Stimulated activated CD8-positive, alpha-beta memory T cell treated with anti-CD3 and anti-CD28 coated beads, Interleukin-7, amount 100 ng/mL, for 4 hours (primary cell): ENCODE measurements at places on chromosomes 2 and 18.

DNA sequence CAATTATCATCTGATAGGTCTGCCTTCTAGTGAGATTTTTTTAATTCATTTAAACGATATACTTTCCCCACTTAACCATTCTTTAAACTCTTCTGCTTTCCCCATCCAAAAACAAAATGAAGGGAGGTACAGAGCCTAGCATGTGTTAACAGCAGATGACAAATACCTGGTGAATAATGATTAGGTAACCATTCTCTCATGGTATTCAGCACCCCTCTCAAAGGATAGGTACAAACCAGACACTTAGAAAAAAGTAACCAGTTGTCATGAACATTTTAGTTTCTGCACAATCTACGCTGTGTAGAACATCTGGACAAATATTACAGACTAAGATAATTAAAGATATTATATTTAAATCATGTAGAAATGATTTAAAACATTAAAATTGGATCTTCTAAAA is 56.3 kb downstream of the DNAH7 start:
- no peak for DNase-seq

DNA sequence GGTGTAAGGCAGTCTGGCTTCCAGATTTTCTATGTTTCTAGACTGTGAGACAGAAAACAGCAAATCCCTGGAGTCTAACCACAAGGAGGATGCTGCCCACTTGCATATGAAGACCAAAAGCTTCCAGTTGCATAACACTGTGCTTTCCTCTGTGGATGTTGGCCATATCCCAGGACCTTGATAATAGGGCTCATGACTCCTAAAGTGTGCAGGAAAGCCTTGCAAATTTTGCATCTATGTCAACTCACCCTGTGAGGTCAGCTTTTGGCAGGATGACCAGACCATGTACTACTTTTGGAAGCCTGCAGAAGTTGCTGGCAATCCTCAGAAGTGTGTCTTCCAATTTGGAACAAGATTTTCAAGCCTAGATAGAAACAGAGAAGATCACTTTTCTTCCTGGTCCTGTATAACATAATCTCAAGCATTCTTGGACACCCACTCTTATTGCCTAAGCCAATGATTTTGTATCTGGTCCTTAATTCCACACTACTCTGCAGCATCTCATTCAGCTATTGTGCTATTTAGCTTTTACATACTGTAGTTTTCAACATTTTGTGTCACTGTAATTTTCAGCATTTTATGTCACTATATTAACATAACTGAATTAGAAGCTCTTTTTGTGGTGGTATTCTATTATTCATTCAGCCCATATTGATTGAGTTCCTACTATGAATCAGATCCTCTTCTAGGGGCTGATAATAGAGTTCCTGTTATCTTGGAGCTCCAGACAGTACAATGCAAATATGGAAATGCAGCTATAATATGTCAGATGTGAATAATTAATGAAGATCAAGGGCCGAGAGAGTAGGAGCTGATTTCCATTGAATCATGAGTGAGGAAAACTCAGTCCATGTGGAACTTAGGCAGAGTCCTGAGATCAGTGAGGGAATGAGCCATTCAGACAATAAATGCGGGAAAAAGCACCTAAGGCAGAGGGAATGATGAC is 85.3 kb upstream of the RAB27B start:
- DNase-seq: no peak

DNA sequence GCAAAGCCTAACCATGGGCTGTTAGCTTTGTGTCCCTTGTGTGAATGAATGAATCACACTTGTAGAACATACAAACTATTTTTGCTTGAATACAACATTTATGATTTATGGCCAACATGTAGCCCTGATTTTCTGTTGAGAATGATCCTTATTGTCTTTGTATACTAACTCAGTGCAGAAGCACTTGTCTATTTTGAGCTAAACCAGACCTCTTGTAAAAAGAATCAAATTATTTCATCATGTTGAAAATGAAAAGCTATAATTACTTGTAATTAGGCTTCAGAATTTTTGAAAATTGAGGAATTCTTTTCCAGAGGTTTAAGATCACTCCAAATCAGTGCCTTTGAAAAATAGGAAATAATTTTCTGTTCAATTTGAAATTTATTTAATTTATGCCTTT is 85.9 kb downstream of the ZNF407 start:
- DNase-seq: no peak

- peak; percentile 24 for DNase-seq
Measured at GRCh38 chr2:60550178-60550983, 3.1 kb downstream of the BCL11A start.

GRCh38 chr18:54679318-54680149 is 88.5 kb downstream of the DYNAP start:
- no peak for DNase-seq

GRCh38 chr2:54166121-54166773 is 50.8 kb downstream of the ACYP2 start:
- DNase-seq: no peak

GRCh38 chr2:100290718-100291151 is 31.6 kb downstream of the LONRF2 start:
- DNase-seq: no peak

- no peak for DNase-seq
Measured at GRCh38 chr2:108564510-108564909, 30.2 kb downstream of the LIMS1 start.

GRCh38 chr18:11713756-11714155 is 24.7 kb downstream of the GNAL start:
- DNase-seq: no peak

GRCh38 chr2:75098856-75099255 is 100.5 kb downstream of the TACR1 start:
- DNase-seq: no peak

DNA sequence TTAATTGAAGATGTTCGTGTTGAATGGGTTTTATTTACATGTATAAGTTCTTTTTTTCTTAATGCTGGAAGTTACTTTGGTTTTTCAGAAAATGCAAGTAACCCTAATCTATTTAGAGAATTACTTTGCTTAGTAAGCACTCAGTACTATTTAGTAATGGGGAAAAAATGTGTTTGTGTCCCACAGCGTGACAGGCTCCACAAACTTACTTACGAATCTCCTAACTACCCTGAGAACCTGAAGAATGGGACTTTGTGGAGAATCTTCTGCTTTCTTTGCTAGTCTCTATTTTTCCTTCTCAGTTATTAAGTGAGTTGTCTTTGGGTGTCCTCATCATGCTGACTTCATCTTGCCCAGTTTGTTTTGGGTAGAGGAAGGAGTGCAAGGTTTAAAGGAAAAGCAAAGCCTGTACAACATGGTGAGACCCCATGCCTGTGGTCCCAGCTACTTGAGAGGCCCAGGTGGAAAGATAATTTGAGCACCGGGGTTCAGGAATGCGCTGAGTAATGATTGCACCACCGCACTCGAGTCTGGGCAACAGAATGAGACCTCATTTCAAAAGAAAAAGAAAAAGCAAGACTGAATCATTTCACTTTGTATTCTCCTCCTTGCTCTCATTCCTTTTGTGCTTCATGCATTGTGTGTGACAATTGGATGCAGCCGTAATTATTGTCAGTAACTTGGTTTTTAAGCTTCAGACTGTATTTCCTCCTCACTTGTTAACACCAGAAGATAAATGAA is 10.2 kb downstream of the NEDD4L start:
- no peak for DNase-seq

DNA sequence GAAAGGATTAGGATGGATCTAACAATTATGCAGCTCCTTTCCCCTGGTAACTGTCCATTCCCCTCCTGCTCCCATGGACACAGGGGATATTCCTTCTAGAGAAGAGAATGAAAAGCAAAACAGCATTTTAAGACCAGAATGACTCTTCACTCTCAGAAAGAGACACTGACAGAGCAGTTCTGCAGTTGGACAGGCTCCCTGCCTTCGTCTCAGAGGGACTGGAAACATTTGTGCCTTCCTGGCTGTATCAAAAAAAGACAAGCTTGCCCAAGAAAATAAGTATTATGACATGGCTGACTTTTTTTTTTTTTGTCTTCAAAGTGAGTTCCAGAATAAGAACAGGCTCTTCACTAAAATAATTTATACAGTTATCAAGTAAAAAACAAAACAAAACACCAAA is 9.5 kb downstream of the PID1 start:
- DNase-seq: no peak

GRCh38 chr2:29448096-29448688 is 333.0 kb downstream of the CLIP4 start:
- DNase-seq: no peak

- no peak for DNase-seq
Measured at GRCh38 chr2:129606496-129607270, 372.8 kb upstream of the RAB6C start.

- DNase-seq: no peak
Measured at GRCh38 chr18:31901063-31901462, 41.9 kb downstream of the TRAPPC8 start.

- no peak for DNase-seq
Measured at GRCh38 chr18:56723068-56723467, 71.9 kb downstream of the WDR7 start.

DNA sequence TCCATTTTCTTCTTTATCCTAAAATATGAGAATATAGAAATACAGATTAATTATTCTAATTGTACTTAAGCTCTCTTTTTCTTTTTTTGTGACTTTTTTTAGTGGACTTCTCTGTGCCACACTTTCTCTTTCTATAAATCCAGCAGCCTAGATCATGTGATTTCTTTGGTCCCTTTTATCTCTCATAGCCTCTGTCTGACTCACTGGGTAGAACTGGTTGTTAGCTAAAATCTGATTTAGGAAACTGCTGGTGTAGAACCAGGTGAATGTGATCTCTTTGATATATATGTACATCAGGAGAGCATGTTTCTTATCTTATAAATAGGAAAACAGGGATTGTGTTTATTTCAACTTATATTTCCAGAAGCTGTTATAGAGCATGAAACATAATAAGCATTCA is 54.9 kb downstream of the VRK2 start:
- DNase-seq: no peak

GRCh38 chr2:10360850-10361588 is 58.3 kb downstream of the HPCAL1 start:
- DNase-seq: no peak
